Activated CD4-positive, alpha-beta T cell treated with anti-CD3 and anti-CD28 coated beads for 24 hours (primary cell): ENCODE measurements at places on chromosomes 5 and 9.

GRCh38 chr9:123796094-123796493 is 133.8 kb downstream of the DENND1A start:
- no peak for DNase-seq

GRCh38 chr9:127963359-127964064 is 17.3 kb downstream of the EEIG1 start:
- DNase-seq: no peak

- no peak for DNase-seq
Observed at GRCh38 chr5:126868338-126869004, 91.5 kb downstream of the LMNB1 start.

DNA sequence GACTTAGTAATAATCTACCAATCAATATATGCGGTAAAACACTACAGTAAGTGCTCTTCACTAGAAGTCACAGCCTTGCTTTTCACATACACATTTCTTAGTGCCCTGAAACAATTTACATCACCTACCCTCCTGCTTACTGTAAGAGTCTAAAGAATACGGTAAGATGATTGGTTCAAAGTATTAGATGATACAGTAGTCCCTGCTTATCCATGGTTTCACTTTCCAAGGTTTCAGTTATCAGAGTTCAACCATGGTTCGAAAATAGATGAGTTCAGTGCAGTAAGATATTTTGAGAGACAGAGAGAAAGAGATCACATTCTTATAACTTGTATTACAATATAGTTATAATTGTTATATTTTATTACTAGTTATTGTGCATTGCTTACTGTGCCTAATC is 83.0 kb downstream of the CPLANE1 start:
- no peak for DNase-seq

- DNase-seq: no peak
Observed at GRCh38 chr9:88891040-88891439, 100.2 kb upstream of the S1PR3 start.

DNA sequence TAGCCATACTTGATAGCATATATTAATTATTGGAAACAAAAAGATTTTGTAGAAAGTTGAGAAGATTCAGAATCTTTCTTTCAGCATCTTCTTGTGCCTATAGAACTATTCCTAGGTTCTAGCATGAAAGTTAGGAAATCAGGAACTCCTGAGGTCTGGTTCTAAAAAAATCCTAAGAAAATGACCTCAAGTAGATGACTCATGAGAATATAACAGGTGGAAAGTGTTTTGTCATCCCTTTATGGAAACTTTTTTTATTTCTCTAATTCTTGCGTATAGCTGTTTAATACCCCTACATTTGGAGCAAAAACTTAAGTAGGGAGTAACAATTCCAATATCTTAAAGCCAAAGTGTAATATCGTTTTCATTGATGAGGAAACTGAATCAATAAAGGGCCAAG is 574.1 kb downstream of the NR2F1-AS1 start:
- DNase-seq: no peak

- DNase-seq: no peak
Observed at GRCh38 chr9:89664896-89665329, 60.1 kb downstream of the GADD45G start.

- no peak for DNase-seq
Observed at GRCh38 chr5:61801174-61801573, 469.1 kb downstream of the ZSWIM6 start.

DNA sequence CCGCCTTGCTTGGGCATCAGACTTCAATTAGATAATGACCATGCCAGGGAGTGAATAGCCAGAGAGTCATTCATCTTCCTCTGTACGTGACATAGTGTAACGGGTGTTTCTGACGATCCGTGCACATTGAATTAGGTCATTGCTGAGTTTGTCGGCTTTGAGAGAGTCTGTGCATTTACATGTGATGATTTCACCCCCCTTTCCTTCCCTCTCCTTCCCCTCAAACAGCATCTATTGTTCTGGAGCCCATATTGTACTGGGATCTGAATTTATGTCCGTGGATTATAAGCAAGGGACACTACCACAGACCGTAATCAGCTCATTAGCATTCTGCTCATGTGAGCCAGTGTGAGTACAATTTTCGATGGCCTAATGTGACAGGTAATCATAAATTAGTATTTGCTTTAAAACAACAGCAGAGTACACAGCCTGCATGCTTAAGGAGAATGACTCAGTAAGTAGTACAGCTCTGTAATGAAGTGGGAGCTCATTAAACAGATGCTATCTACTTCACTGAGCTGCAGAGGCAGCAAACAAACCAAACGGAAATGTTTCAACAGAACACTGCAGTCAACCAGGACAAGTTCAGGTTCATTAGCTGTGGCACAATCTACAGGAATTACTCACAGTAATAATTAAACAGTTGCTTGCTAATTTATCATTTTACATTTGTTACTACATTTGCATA is 302.1 kb downstream of the CSNK1G3 start:
- DNase-seq: no peak

- DNase-seq: no peak
Observed at GRCh38 chr5:43020399-43020746, 19.7 kb downstream of the ANXA2R start.

- DNase-seq: no peak
Observed at GRCh38 chr5:101143526-101143925, 240.4 kb upstream of the ST8SIA4 start.

DNA sequence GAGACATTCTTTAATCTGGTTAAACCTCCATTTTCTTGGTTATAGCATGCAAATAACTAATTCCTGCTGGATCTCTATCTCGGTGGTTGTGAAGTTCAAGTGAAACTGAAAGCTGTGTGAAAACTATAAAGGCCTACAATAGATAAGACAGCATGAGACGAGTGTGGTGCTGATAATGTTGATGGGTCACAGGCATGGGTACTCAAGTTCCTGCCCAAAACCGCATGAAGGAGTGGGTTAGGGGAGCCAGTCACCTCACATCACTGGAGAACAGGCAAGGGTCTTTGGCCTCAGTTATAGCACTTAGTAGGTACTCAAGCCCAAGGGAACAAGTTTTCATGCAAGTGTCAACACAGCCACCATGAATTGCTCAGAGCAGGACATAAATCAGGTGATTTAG is 16.7 kb downstream of the HMHB1 start:
- DNase-seq: no peak

GRCh38 chr9:113640418-113640817 is 176.9 kb downstream of the RGS3 start:
- DNase-seq: no peak

GRCh38 chr9:27489087-27489876 is 34.8 kb upstream of the IFNK start:
- no peak for DNase-seq

DNA sequence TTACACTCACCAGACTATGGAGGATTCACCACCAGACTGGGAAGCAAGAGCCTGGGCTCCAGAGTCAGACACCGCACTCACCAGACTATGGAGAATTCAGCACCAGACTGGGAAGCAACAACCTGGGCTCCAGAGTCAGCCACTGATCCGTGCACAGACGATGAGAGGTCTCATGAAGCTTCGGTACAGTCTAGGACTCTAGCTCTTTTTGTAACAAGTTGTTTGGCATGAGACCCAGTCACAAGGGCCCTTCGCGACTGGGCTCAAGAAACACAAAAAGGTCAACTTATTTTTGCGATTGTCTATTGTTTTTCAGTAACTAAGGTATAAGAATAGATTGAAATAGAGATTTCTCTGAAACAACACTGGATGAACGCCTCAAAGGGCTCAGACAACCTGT is 192.7 kb upstream of the ADAMTSL1 start:
- DNase-seq: no peak
